ENCODE measurements at places on chromosomes 12 and 14. TPM values are rescaled to one million over a fixed set of nuclear protein-coding genes. Genes with fewer than 3 reads are reported as not detected.
A peak's percentile ranks its signal among the peaks of the same experiment; 100 is the strongest.

OR6C2 gene
- not detected for total RNA-seq

PPP4R3A gene
- total RNA-seq = 111 TPM

LRRIQ1 gene
- 4.3 TPM for total RNA-seq

GRCh38 chr12:110921262-110921661 lies 883 bp upstream of the MYL2 start:
- H3K4me3 ChIP-seq = no peak overlapping the region
- peaks cover 44% of the 10 kb centered on the region for H3K27me3 ChIP-seq
- H3K4me1 ChIP-seq = no peaks in the 10 kb centered on the region
- H3K36me3 ChIP-seq = no peaks in the 10 kb centered on the region
- no peak for DNase-seq

- no peaks in the 10 kb centered on the region for H3K36me3 ChIP-seq
- peaks cover 38% of the 10 kb centered on the region for H3K4me1 ChIP-seq
- H3K4me3 ChIP-seq = peak overlapping the region; percentile 82
- H3K27me3 ChIP-seq = no peaks in the 10 kb centered on the region
These were observed 308.1 kb downstream of the EGLN3 start for GRCh38 chr14:33642691-33643244.

DNA sequence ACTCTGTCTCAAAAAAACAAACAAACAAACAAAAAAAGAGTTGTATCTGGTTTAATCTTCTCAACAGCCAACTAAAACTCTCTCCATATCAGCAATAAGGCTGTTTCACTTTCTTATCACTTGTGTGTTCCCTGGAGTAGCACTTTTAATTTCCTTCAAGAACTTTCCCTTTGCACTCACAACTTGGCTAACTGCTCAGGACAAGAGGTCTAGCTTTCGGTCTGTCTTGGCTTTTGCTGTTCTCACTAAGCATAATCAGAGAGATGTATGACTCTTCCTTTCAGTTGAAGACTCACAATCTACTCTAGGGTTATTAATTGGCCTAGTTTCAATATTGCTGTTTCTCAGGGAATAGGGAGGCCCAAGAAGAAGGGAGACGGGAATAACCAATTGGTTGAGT lies 12.3 kb downstream of the NEMP1 start:
- no peak for DNase-seq
- no peaks in the 10 kb centered on the region for H3K27me3 ChIP-seq
- H3K27ac ChIP-seq = no peak overlapping the region
- H3K36me3 ChIP-seq = peaks cover 7% of the 10 kb centered on the region
- no peak overlapping the region for H3K4me3 ChIP-seq

DNA sequence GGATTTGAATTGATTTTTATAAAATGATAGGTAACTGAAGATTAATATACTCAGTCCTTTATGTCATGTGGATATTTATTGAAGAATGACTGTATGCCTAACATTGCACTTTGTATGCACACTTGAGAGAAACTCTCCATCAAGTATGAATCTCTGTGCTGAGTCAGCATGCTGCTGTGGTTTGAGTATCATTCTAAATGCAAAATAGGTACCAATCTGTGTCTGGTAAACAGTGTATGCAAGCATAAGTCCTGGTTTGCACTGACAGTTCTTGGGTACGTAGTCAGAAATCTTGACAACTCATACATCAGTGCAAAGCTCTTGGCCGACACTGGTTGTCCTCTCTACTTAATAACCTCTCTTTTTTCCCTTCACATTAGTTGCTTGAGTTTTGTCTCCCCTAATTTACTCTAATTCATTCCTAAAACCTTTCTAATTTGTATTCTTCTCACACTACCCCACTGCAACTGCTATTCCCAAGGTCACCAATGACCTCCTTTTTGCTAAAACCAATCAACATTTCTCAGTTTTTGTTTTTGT lies 21.8 kb downstream of the MGAT4C start:
- no peak overlapping the region for H3K4me3 ChIP-seq
- no peak overlapping the region for H3K27ac ChIP-seq
- H3K36me3 ChIP-seq = no peaks in the 10 kb centered on the region
- H3K27me3 ChIP-seq = no peaks in the 10 kb centered on the region
- no peak for DNase-seq

- H3K27me3 ChIP-seq = no peaks in the 10 kb centered on the region
- H3K27ac ChIP-seq = no peak overlapping the region
- H3K36me3 ChIP-seq = no peaks in the 10 kb centered on the region
These were observed 72.9 kb upstream of the KRAS start for GRCh38 chr12:25323581-25323982.

Measured in neural crest cell (in vitro differentiated cells).